ENCODE measurements at places on chromosomes 4 and X. TPM values are rescaled to one million over a fixed set of nuclear protein-coding genes. Genes with fewer than 3 reads are reported as not detected.

- H3K27ac ChIP-seq, result no peak overlapping the region
- H3K4me3 ChIP-seq, result no peak overlapping the region
- H3K27me3 ChIP-seq, result peaks cover 2% of the 10 kb centered on the region
- no peak for DNase-seq
- peaks cover 2% of the 10 kb centered on the region for H3K4me1 ChIP-seq
- no peaks in the 10 kb centered on the region for H3K36me3 ChIP-seq
These were observed 21.1 kb downstream of the PNMA6E start for GRCh38 chrX:153379971-153380581.

DNA sequence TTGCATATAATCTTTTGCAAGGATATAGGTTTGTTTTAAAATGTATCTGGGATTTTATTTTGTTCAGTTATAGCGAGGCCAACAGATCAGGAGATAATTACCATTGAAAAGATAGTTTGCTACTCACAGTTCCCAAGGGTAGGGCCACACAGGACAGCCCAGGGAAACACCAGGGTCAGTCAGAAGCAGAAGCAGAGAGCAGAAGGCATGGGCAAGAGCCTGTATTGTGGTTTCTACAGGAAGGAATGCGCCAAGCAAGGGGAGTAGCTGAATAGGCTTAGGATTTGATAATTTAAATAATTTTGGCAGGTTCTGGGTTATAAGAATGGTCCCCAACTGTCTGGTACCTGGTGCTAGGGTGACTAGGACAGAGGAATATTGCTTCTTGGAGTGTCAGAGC is 61.6 kb downstream of the SYNPO2 start:
- no peaks in the 10 kb centered on the region for H3K27me3 ChIP-seq
- H3K27ac ChIP-seq, result no peak overlapping the region
- DNase-seq, result no peak
- H3K36me3 ChIP-seq, result no peaks in the 10 kb centered on the region

GRCh38 chr4:7389101-7389701 is 45.5 kb downstream of the PSAPL1 start:
- peaks cover 25% of the 10 kb centered on the region for H3K27me3 ChIP-seq
- H3K27ac ChIP-seq, result no peak overlapping the region
- H3K36me3 ChIP-seq, result no peaks in the 10 kb centered on the region
- H3K4me1 ChIP-seq, result no peaks in the 10 kb centered on the region
- DNase-seq, result no peak

- no peak for DNase-seq
- H3K27ac ChIP-seq, result no peak overlapping the region
- H3K36me3 ChIP-seq, result no peaks in the 10 kb centered on the region
These were observed 473.9 kb upstream of the FTHL17 start for GRCh38 chrX:31545726-31546125.

The MTNR1A gene
- total RNA-seq, result not detected

- no peak overlapping the region for H3K27ac ChIP-seq
- H3K4me1 ChIP-seq, result no peaks in the 10 kb centered on the region
- no peak for DNase-seq
- H3K27me3 ChIP-seq, result peaks cover 13% of the 10 kb centered on the region
- no peak overlapping the region for H3K4me3 ChIP-seq
These were observed 637.8 kb downstream of the BCOR start for GRCh38 chrX:39459952-39460351.

The VCX gene
- total RNA-seq, result not detected

The GLOD5 gene
- total RNA-seq, result not detected

The DGKK gene
- not detected for total RNA-seq

The SOWAHD gene
- 0.28 TPM for total RNA-seq

DNA sequence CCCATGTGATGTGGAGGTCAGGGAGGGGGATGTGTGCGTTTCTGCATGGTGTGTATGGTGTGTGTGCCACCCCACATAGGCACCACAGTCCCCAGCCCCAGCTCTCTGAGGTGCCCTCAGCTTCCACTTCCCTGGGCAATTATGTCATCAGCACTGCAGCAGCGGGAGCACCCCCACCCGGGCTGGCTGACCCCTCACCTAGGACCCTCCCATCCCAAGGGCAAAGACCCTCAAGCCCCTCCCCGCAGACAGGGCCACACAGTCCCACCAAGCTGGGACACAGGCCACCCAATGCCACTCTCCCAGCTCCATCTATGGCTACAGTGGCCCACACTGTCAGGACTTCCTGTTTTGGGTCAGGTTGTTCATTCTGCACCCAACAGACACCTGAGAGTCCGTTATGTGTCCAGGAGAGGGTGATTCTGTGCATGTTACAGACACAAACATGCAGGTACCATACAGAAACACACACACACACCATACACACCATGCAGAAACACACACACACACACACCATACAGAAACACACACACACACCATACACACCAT is 75.2 kb downstream of the JAKMIP1 start:
- no peak for DNase-seq
- no peaks in the 10 kb centered on the region for H3K4me1 ChIP-seq
- no peaks in the 10 kb centered on the region for H3K36me3 ChIP-seq
- no peak overlapping the region for H3K27ac ChIP-seq
- peaks cover 2% of the 10 kb centered on the region for H3K27me3 ChIP-seq

- H3K27me3 ChIP-seq, result peaks cover 2% of the 10 kb centered on the region
- H3K27ac ChIP-seq, result no peak overlapping the region
- no peak overlapping the region for H3K4me3 ChIP-seq
- no peaks in the 10 kb centered on the region for H3K4me1 ChIP-seq
- no peak for DNase-seq
These were observed 14.8 kb upstream of the MAEA start for GRCh38 chr4:1274871-1275270.

DNA sequence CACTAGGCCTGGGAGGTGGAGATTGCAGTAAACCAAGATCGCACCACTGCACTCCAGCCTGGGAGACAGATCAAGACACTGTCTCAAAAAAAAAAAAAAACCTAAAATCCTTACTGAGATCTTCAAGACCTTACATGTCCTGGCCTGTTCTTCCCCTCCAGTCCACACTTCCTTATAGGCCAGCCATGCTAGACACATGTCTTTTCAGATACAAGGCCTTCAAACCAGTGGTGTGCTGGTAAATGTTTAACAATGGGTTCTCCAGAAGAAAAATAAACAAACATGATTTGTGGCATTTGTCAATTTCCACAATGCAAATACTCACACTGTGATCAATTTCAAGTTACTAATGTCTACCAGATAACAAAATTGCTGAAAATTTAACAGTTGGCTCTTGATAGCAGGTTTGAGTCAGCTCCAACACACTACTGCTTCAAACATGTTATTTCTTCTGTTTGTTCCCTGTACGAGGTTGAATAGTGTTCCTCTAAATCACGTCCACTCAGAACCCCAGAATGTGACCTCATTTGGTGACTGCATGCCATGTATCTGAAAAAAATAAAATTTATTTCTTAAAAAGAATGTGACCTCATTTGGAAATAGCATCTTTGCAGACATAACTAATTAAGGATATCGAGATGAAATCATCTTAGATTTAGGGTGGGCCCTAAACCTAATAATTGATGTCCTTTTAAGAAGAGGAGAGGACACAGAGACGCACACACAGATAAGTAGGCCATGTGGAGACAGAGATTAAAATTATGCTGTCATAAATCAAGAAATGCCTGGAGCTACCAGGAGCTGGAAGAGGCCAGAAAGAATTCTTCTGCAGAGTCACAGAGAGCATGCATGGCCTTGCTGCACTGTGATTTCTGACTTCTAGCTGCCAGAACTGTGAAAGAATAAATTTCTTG is 144.4 kb downstream of the ZNF674 start:
- no peaks in the 10 kb centered on the region for H3K4me1 ChIP-seq
- H3K27ac ChIP-seq, result no peak overlapping the region

GRCh38 chrX:130556951-130557350 is 155.2 kb downstream of the RBMX2 start:
- no peak for DNase-seq
- no peaks in the 10 kb centered on the region for H3K4me1 ChIP-seq
- no peak overlapping the region for H3K27ac ChIP-seq
- H3K27me3 ChIP-seq, result 0 out of 2 replicates have a peak, but pooled peaks cover 2% of the 10 kb centered on the region
- no peaks in the 10 kb centered on the region for H3K36me3 ChIP-seq

DNA sequence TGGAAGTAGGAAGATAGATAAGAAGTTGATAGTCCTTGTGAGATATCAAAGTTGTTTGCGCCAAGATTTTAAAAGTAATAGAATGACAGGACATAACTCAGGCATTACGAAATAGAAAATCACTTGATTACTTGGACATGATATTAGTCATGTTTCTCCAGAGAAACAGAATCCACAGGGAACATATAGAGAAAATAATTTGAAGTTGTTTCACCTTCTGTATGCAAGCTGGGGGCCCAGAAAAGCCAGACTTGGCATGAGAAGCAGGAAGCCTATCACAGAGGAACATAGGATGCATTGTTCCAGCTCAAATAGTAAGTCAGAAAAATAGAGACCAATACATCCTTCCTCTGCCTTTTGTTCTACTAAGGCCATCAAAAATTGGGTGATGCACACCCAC is 715.9 kb downstream of the TECRL start:
- H3K4me1 ChIP-seq, result no peaks in the 10 kb centered on the region
- no peaks in the 10 kb centered on the region for H3K36me3 ChIP-seq
- H3K4me3 ChIP-seq, result no peak overlapping the region
- DNase-seq, result no peak
- no peaks in the 10 kb centered on the region for H3K27me3 ChIP-seq

GRCh38 chrX:132209527-132209926 is 9.7 kb downstream of the RAP2C start:
- H3K4me1 ChIP-seq, result peaks cover 3% of the 10 kb centered on the region
- H3K36me3 ChIP-seq, result peaks cover 9% of the 10 kb centered on the region
- 0 out of 2 replicates have a peak, but pooled peaks cover 2% of the 10 kb centered on the region for H3K27me3 ChIP-seq

Measured in IMR-90 (cell line).